ENCODE measurements at places on chromosomes 16 and 17. TPM values are rescaled to one million over a fixed set of nuclear protein-coding genes. Genes with fewer than 3 reads are reported as not detected.

Gene ZNF287
- total RNA-seq: 13.9 TPM

Gene STH
- total RNA-seq: not detected

Gene DPEP1
- total RNA-seq: 1.0 TPM

Gene RASD1
- total RNA-seq: 1.2 TPM

Gene NLRP1
- 3.0 TPM for total RNA-seq

Gene MYH10
- 23.6 TPM for total RNA-seq

Gene GLP2R
- 7.6 TPM for total RNA-seq

Gene EZH1
- total RNA-seq: 14.5 TPM

Gene SEPTIN1
- total RNA-seq: 1.9 TPM

Gene ABCC6
- 1.6 TPM for total RNA-seq

Gene NATD1
- 3.5 TPM for total RNA-seq
